Cardiac septum (tissue), 1 donor: ENCODE measurements at places on chromosomes 2 and 18. TPM values are rescaled to one million over a fixed set of nuclear protein-coding genes. Genes with fewer than 3 reads are reported as not detected.

GRCh38 chr2:98394595-98395153 is 48.4 kb downstream of the CNGA3 start:
- DNase-seq, result no peak

- DNase-seq, result no peak
Measured at GRCh38 chr2:206836722-206837121, 71.3 kb downstream of the FASTKD2 start.

DNA sequence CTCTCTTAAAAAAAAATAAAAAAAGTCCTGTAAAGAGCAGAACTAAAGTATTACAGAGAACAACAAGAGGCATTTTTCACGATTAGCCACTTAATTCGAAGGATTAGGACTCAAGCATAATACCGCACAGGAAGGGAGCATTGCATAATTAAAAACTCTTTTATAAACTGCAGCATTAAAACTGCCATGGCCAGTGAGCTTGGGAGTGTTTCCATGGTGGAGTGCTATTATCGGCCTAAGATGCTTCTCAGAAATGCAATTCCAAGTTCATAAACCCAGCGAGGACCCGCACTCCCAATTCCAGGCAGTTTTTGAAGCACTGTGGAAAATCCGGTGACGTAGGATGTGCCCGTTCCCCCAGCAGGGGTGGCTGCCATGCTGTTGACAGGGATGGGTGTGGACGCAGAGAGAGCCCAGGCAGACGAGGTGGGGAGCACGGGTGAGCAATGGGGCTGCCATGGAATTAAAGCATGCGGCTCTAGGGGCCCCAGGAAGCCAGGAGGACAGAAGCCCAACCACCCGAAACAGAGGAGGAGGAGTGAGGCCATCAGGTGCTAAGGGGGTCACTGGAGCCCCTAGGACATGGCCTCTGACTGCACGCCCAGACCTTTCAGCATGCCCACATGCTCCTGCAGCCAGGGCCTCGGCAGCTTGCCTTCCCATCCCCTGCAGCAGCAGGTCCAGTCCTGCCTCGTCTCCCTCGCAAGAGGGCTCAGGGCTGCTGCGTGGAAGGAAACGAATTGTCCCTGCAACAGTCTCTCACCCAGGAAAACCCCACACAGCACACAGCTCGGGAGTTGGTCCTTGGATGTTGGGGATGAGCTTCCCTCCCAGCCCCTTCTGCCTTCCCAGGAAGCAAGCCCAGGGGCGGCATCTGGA is 233.4 kb downstream of the NDUFA10 start:
- peak; percentile 66 for DNase-seq

- no peak for DNase-seq
Measured at GRCh38 chr2:205010196-205010595, 464.9 kb downstream of the PARD3B start.

DNA sequence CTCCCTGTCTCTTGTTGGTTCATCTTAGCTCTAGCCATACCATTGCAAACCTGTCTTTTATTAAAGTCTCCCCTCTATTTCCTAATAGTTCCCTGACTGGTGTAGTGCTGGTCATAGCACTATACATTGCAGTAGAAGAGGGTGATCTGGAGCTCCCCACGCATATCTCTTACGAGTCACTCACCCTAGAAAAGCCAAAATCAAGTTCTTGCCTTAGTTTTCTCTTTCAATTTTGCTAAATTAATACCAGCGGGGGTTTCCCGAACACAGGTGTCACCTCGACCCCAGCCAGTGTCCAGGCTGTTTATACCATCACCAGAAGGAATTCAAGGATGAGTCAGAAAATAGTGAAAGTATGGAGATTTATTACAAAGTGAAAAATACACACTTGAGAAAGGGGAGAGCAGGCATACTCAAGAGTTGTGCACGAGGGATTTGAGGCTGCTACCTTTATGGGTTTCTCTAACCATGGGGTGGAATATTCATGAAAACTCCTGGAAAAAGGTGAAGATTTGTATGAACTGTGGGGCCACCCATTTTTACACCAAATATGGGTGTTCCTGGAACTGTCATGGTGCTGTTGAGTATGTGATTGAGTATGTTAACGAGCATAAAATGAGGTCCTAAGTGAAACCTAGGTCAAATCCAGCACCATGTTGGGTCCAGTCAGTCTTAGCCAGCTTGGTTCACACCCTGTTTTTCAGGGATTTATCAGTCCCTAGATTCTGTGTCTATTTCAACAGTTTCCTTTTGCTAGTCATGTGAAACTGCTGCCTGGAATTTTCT is 20.2 kb downstream of the PROKR1 start:
- DNase-seq, result no peak

Gene PRSS56
- not detected for total RNA-seq

Gene ANO7
- total RNA-seq, result 3.4 TPM

Gene FBXO11
- total RNA-seq, result 36.8 TPM
